ENCODE measurements at places on chromosomes 1 and 21.

- no peak overlapping the region for H3K4me3 ChIP-seq
- H3K4me1 ChIP-seq: no peaks in the 10 kb centered on the region
- no peaks in the 10 kb centered on the region for H3K36me3 ChIP-seq
- no peak for DNase-seq
- no peaks in the 10 kb centered on the region for H3K27me3 ChIP-seq
Observed at GRCh38 chr1:78743626-78744025, 94.0 kb downstream of the IFI44 start.

DNA sequence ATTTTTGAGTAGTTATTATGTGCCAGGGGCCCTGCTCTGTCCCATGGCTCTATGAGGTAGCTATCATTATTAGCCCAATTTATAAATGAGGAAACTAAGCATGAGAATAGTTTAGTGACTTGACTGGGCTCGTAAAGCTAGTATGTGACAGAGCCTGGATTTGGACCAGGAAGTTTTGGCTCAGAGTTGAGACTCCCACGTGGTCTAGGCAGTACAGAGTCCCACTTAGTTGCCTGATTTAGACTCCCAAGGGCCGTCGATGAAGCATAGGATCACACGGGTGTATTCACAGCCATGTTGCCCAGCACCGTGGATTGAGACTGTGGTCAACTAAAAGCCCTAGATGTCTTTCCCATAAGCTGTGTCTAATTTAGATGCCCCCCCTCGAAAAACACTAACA is 81.7 kb downstream of the DDX20 start:
- H3K4me3 ChIP-seq: no peak overlapping the region
- H3K36me3 ChIP-seq: no peaks in the 10 kb centered on the region
- no peak overlapping the region for H3K27ac ChIP-seq
- no peaks in the 10 kb centered on the region for H3K27me3 ChIP-seq

DNA sequence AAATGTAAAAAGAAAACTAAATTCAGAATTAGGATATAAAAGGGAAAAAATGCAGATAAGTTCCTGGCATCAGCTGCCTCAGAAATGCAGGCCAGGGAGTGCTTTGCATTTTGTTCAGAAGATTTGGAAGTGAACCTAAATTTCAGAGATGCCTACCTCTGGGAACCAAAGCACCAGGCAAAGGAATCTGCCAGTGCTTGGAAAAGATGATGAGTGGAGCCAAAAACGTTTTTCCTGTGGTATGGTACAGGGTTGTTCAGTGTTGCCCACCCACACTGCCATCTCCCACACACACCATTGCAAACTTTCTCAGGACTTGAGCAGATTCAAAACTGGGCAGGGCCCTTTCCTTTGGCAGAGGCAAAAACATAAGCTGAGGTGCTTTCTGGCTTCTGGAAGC is 349.5 kb downstream of the TGFB2 start:
- H3K36me3 ChIP-seq: no peaks in the 10 kb centered on the region
- no peak overlapping the region for H3K4me3 ChIP-seq
- no peaks in the 10 kb centered on the region for H3K4me1 ChIP-seq
- no peaks in the 10 kb centered on the region for H3K27me3 ChIP-seq
- DNase-seq: no peak
- no peak overlapping the region for H3K27ac ChIP-seq

DNA sequence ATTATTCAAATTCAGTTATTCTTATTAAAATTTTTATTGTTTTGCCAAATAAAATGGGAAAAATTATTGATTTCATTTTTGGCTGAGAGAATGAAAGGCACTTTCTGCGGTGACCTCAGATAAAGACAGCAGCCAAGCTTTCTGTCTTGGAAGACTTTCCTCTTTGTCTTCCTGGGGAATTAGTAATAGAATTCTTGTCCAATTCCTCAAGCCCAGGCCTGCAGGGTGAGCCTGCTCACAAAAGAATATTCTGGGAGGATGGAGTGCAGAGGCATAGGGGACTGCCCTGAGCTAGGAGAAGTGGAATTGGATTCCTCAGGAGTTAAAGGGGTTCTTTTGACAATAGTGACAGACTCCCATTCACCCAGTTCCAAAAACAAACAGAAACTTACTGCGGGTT is 614.5 kb upstream of the ADGRL2 start:
- no peaks in the 10 kb centered on the region for H3K27me3 ChIP-seq
- no peaks in the 10 kb centered on the region for H3K36me3 ChIP-seq
- no peaks in the 10 kb centered on the region for H3K4me1 ChIP-seq

- H3K27me3 ChIP-seq: no peaks in the 10 kb centered on the region
- no peak overlapping the region for H3K27ac ChIP-seq
- no peak overlapping the region for H3K4me3 ChIP-seq
- no peaks in the 10 kb centered on the region for H3K36me3 ChIP-seq
- no peaks in the 10 kb centered on the region for H3K4me1 ChIP-seq
Observed at GRCh38 chr1:74534241-74534640, 21.8 kb upstream of the LRRC53 start.

DNA sequence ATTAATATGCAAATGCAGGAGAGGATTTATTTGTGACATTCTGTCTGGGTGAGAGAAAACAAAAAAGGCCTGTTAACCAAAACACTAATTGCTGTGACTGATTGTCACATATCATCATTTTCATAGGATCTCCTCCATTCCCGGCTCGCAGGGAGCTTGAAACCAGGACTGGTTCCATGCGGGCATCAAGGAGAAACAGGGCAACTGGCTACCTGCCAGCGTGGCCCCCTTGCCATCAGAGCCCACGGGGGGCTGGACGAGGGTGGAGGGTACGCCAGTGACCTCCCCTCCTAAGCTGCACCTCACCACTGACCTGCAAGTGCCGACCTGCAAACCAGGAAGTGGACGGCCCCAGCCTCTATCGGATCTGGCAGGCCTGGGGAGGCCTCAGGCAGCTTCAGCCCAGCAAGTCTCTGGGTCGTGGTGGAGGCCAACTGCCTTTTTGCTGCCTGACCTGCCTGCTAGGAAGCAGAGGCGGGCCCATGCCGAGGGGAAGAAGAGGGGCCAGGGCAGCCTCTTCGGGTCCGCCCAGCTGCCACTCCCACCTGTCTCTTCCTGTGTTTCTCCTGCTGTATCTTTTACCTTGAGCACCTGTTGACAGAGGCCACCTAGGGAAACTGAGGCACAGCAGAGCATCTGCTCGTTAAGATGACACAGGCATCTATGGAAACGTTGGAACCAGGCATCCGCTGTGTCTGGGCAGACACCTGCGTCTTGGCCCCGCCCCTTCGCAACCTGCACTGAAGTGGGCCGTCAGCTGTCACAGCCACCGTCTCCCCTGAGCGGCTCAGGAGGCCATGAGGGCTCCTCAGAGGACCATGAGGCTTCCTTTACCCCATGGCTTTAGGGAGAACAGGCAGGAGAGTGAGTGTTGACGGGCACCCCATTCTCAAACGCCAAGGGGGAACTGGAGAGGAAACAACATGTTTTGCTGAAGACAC is 74.8 kb downstream of the CASZ1 start:
- DNase-seq: no peak
- no peaks in the 10 kb centered on the region for H3K36me3 ChIP-seq
- no peak overlapping the region for H3K27ac ChIP-seq
- peaks cover 47% of the 10 kb centered on the region for H3K4me1 ChIP-seq
- H3K4me3 ChIP-seq: no peak overlapping the region

DNA sequence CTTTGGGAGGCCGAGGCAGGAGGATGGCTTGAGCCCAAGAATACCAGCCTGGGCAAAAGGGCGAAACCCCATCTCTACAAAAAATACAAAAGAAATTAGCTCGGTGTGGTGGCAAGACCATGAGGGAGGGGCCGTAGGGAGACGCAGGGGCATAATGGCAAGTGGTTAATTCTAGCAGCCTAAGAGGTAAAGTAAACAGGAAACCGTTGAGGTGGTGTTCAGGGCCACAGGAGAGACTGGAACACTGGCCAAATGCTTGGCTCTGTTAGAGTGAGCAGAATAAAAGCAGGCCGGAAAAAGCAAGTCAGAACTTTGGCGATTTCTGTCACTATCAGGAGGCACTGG is 89.2 kb downstream of the RIPK4 start:
- DNase-seq: no peak
- peak overlapping the region; percentile 94 for H3K27ac ChIP-seq
- H3K4me3 ChIP-seq: no peak overlapping the region
- no peaks in the 10 kb centered on the region for H3K36me3 ChIP-seq

- no peaks in the 10 kb centered on the region for H3K27me3 ChIP-seq
- peaks cover 40% of the 10 kb centered on the region for H3K4me1 ChIP-seq
- no peaks in the 10 kb centered on the region for H3K36me3 ChIP-seq
Observed at GRCh38 chr1:91884459-91885212, 1.3 kb downstream of the TGFBR3 start.

DNA sequence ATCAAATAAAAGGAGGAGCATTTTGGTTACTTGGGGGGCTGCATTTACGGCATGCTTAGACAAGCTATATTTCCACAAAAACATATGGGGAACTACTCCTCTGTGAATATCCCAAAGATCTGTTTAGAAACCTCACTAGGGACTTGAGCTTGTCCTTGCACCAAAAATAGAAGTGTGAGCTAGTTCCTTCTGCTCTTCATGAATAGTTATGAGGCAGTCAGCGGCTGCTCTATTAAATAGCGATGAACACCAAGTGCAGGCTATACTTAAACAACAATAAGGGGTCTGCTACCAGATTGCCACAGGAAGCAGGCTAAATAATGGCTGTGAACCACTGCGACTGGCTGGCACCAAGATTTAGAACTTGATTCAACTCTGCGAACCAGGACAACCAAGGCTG is 190.1 kb downstream of the PCP4 start:
- H3K4me3 ChIP-seq: no peak overlapping the region
- peaks cover 8% of the 10 kb centered on the region for H3K4me1 ChIP-seq
- H3K27me3 ChIP-seq: no peaks in the 10 kb centered on the region
- no peak for DNase-seq
- H3K27ac ChIP-seq: no peak overlapping the region
- no peaks in the 10 kb centered on the region for H3K36me3 ChIP-seq

- no peak overlapping the region for H3K4me3 ChIP-seq
- no peaks in the 10 kb centered on the region for H3K36me3 ChIP-seq
- no peaks in the 10 kb centered on the region for H3K4me1 ChIP-seq
- H3K27me3 ChIP-seq: no peaks in the 10 kb centered on the region
Observed at GRCh38 chr1:98344731-98345130, 316.8 kb upstream of the SNX7 start.

DNA sequence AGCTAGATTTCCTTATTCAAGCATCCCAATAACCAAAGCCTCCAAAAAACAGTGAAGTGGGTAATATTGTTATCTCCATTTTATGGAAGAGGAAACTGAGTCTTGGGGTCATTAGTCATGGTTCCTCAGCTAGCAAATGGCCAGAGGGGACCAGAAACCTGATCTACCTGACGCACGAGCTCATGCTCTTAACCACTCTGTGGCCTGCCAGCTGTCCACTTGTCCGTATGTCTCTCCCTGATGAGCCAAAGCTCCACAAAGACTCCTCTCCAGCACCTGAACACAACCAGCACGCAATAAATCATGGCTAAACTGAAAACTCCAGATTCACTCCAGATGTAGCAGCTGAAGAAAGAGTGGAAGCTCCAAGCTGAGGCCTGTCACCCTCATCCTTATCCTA is 5.8 kb downstream of the CAPN8 start:
- H3K4me3 ChIP-seq: no peak overlapping the region
- no peak for DNase-seq
- no peak overlapping the region for H3K27ac ChIP-seq
- no peaks in the 10 kb centered on the region for H3K27me3 ChIP-seq
- H3K36me3 ChIP-seq: no peaks in the 10 kb centered on the region

- no peaks in the 10 kb centered on the region for H3K27me3 ChIP-seq
- no peaks in the 10 kb centered on the region for H3K4me1 ChIP-seq
- DNase-seq: no peak
- no peak overlapping the region for H3K4me3 ChIP-seq
- H3K36me3 ChIP-seq: peaks cover 17% of the 10 kb centered on the region
- H3K27ac ChIP-seq: no peak overlapping the region
Observed at GRCh38 chr1:213171711-213172110, 120.7 kb downstream of the RPS6KC1 start.

DNA sequence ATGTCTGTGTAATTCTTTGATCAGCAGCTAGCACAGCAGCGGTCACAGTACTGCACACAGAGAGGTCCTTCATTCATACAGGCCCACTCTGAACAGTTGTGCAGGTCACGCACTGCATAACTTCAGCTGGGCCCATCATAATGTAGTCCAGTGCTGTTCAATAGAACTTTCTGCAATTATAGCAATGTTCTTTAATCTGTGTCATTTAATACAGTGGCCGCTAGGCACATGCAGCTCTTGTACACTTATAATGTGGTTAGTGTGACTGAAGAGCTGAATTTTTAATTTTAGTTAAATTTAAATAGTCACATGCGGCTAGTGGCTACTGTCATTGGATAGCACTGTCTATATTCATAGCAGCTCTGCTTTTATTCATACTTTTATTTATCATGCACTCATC is 48.7 kb upstream of the NFASC start:
- peaks cover 15% of the 10 kb centered on the region for H3K4me1 ChIP-seq
- H3K27me3 ChIP-seq: peaks cover 7% of the 10 kb centered on the region
- H3K4me3 ChIP-seq: no peak overlapping the region
- DNase-seq: no peak

DNA sequence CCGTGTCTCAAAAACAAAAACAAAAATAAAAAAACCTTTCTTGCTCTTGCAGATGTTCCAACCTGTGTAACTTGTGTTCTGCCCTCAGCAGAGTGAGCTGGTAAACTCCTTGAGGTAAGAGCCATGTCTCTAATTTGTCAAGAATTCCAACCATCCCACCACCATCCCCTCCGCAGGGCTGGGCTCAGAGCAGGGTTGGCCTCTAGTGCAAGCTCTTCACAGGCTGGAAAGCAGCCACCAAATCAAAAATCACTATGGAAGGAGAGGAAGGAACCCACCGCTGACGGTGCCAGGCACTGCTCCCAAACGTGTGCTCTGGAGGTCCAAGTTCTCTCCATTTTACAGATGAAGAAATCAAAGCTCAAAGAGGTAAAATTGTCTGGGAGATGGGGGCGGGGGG is 9.4 kb downstream of the PLEKHA6 start:
- DNase-seq: no peak
- H3K36me3 ChIP-seq: no peaks in the 10 kb centered on the region
- no peaks in the 10 kb centered on the region for H3K27me3 ChIP-seq
- H3K27ac ChIP-seq: no peak overlapping the region

GRCh38 chr1:171421413-171422020 is 63.8 kb upstream of the PRRC2C start:
- no peaks in the 10 kb centered on the region for H3K36me3 ChIP-seq
- H3K27me3 ChIP-seq: no peaks in the 10 kb centered on the region
- H3K4me1 ChIP-seq: no peaks in the 10 kb centered on the region
- no peak overlapping the region for H3K4me3 ChIP-seq
- DNase-seq: no peak

DNA sequence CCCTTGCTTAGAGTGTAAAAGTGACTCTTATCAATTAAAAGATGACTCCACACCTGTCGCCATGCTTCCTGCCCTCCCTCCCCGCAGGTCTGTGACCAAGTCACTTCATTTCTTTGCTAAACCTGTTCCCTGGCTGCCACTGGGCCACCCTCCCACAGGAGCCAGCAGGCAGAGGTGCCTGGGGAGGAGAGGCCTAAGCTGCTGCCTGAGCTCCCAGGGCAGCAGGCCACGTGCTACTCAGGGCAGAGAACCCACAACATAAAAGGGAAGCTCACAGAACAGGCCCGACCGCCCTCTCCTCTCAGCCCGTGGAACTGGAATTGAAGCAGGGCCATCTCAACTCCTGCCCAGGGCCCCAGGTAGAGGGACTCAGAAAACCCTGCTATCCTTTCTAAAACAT is 4.9 kb downstream of the C1orf198 start:
- H3K36me3 ChIP-seq: no peaks in the 10 kb centered on the region
- H3K4me3 ChIP-seq: no peak overlapping the region
- no peaks in the 10 kb centered on the region for H3K27me3 ChIP-seq
- H3K27ac ChIP-seq: peak overlapping the region; percentile 25
